ENCODE measurements at places on chromosomes 5 and 9.

DNA sequence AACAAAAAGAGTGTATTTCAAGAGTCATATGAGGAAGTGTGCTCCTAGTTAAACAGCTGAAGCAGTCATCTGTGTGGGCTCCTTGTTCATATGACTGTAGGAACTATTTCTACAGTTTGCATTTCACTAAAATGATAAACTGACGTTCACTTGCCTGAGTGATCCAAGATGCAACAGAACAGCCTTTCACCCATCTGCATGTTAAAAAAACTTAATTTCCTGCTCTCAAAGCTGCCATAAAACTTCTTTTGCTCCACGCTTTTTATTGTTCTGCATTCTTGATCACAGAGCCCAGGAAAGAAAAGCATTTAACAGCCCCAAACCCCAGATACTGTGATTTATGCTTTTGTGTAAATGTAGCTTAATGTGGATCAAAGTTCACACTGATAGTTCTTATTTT lies 43.9 kb downstream of the ZNF608 start:
- DNase-seq: no peak

DNA sequence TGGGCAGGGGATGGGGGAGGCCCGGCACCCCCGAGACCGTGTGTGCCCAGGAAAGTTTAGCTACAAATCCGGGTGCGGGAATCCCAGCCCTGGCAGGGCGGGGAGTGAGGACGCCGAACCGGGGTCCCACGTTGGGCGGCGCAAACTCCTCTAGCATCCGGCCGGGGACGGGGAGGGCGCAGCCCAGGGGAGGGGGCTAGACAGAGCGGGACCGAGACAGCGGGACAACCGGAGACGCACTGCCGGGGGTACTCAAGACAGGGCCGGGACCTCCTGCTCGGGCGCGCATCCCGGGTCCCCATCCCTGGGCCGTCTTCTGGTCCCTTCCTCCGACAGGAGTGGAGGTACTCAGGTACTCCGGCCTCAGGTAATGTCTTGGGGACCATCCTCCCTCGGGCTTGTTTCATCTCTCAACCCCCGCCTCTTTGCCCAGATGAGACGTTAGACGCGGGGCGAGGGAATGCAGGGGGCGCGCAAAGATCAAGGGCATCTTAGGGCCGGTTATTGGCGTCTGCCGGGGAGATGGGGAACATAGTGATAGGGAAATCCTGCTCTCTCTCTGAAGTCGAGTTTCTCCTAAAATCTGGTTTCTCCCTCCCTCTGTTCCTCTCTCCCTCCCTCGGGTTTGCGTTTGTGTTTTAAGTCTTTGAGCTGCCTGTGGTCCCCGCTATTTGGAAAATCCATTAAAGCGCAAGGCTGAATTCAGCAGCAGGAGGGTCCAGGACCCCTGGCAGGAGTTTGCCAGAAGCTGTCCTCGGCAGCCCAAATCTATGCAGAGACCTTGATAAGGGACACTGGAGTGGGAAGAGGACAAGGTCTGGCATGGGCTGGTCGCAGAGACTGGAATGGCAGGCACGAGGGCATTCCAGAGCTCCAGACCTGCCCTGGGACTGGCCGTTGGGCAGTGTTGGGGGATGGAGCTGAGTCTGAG lies 815 bp downstream of the PDZD2 start:
- DNase-seq: no peak

- no peak for DNase-seq
These were observed 45.7 kb upstream of the ORM1 start for GRCh38 chr9:114276908-114277821.

GRCh38 chr5:126899476-126899875 lies 122.5 kb downstream of the LMNB1 start:
- no peak for DNase-seq

GRCh38 chr9:438066-438465 lies 223.4 kb downstream of the DOCK8 start:
- no peak for DNase-seq

- no peak for DNase-seq
These were observed 50.1 kb downstream of the FOXI1 start for GRCh38 chr5:170155771-170156170.

DNA sequence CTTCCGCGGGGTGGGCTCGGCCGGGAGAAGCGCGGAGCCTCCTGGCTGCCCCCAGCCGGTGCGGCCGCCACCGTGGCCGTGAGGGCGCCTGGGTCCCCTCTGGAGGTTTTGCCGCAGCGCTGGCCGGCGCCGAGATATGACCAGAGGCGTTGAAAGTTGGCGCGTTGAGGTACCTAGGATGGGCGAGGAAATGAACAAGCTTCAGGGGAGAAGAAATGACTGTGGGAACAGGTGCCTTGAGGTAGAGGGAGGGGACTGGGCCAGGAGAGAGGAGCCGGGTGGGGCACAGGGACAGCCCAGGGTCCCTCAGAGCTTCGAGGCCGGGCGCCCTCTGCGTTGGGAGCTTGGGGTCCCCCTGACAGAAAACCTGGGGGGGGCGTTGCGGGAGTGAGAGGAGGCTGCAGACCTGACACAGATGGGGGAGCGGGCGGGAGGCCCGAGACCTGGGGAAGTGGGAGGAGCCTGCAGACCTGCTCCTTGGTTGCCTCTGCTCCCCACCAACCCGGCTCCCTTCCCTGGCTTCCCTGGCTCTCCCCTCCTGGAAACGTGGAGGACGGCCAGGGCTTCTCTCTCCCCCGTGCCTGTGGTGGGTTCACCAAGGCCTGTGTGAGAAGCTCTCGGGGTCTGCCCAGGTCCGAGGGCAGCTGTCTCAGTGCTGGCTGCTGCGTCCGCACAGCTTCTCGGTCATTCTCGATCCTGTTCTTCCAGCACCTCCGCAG lies 14.2 kb downstream of the RABL6 start:
- DNase-seq: no peak

DNA sequence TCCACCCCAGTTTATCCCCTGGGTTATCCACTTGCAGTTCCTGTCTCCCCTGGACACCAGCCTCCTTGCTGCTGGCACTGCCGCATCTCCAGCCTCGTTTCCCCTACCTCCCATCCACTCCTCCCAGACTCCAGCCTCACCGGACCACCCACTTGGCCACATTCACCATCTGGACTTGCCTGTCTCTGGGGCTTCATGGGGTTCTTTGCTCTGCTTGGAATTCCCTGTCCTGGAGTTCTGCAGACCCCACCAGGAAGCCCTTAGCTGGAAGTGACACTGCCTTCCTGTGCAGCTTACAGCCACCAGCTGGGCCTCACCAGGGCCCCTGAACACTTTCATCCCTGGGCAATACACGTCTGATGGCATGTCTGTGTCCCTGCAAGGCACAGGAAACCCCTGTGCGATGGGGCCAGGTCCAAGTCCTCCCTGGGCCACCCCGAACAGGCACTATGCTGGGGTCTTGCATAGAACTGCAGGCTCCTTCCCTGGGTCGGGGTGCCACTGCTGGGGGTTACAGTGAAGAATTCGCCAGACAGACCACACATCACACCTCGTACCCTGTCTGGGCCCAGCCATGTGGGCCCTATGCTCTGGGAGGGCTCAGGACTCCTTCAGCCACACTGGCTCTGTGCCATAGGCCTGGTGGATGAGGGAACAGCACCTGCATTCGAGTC lies 3.0 kb downstream of the FLT4 start:
- no peak for DNase-seq

DNA sequence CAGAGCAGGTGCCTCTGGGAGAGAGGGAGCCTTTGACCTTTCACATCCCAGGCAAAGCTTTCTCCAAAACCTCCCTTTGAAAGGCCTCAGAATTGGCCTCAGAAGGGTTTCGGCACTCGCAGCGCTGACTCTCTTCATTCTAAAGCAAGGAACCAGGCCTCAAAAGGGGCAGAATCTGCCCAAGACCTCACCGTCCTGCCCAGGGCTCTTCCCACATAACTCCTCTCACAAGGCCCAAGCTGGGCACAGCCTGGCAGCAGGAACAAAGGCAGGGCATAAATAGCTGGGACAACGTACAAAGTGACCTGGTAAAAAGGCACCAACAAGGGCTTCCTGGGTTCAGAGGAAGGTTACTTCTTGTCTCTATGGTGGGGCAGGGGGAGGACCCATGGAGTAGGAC lies 166.3 kb upstream of the FSTL4 start:
- no peak for DNase-seq

- DNase-seq: no peak
These were observed 668.9 kb downstream of the HTR1A start for GRCh38 chr5:63293317-63293716.

DNA sequence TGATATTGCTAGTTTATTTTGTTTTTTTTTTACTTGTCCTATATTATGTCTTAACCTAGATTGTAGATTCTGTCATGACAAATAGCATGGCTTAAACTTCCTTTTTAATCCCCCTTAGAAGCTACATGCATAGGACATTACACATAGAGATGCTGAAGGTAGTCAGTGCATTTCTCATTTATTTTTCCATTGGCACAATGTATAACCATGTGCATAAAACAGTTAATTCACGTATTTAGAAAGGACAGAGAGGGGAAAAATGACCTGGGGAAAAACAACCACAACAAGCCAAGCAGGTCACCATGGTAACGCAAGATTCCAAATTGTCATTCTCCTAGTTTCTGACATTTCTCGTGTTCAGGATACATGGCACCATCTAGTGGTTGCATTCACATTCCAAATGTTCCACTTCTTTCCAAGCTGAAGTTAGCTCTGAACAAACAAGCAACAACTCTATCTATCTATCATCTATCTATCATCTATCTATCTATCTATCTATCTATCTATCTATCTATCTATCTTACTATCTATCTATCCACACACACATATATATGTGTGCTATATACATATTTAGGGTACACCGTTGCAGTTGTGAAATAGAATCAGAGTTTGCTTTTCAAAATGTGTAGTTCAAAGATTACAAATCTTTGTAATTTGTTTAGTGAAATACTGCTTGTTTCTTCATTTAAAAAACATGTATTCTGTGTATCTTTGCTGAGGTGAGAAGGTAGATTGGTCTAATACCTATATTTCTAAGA lies 487.2 kb upstream of the ST8SIA4 start:
- DNase-seq: no peak
